ENCODE measurements at places on chromosomes 3 and 15.

- DNase-seq: no peak
Observed at GRCh38 chr3:114212646-114213045, 24.7 kb downstream of the ZNF80 start.

DNA sequence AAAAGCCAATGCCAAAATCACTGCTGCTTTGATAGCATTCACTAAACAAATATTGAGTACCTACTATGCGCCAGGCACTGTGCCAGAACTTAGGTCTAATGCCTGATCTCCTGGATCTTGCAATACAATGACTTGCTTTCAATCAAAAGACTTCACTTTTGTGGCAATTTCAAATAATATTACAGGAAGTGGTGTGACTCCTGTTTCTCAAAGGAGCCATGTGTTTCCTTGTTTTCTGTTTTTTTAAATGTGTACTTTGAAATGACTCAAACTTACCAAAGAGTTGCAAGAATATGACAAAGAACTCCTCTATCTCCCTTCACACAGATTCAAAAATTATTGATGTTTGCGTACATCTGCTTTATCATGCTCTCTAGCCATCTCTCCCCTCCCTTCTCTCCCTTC lies 18.3 kb downstream of the OSBPL10 start:
- DNase-seq: no peak

- DNase-seq: no peak
Observed at GRCh38 chr3:151550642-151551041, 89.8 kb upstream of the IGSF10 start.

DNA sequence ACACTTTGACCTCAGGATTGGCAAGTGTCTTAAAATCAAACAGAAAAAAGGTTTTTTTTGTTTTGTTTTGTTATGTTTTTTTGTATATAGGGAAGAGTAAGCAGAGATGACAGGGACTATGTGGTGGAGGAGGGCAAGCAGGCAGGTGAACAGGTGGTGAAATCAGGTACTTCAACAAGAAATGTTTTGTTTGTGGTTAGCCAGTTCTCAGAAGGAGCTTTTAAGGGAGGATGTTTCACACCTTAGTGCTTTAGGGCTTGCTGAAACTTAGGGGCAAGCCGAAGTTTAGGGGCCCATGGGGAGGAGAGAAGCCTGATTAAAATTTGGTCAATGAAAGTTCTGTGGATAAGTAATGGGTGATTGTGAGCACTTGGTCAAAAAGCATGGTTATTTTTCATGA lies 370.7 kb upstream of the SLCO3A1 start:
- no peak for DNase-seq

DNA sequence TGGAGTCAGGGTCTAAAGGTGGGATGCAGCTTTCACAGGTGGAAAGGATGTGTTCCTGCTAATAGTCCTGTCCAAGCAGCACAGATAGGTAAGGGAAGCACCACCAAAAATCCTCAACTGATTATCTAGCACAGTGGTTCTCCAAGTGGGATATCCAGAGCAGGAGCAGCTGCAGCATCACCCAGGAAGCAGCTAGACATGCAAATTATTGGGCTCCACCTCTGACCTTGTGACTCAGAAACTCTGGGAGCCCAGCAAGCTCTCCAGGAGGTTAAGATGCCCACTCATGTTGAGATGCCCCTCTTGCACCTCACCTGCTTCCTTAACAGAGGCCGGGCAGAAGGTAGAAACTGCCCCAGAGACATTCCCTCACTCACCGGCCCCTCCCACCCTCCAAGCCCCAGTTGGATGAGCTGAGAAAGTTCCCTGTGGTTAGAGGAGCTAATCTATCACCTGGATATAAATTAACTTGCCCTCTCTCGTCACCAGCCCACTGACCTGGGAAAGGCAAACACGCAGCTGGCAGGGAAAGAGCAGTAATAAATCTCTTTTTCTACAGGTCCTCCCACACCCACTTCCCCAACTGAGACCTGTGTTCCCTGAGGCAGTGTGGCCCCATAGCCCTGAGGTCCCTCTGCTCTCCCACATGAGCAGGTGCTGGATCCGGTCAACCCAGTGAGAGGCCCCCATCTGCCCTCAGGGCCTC lies 39.3 kb downstream of the ADCY5 start:
- DNase-seq: no peak

GRCh38 chr3:46078712-46079400 lies 51.6 kb upstream of the XCR1 start:
- DNase-seq: peak; percentile 82

- DNase-seq: no peak
Observed at GRCh38 chr15:63874616-63875015, 40.9 kb upstream of the HERC1 start.

- DNase-seq: no peak
Observed at GRCh38 chr3:111723293-111724215, 128.4 kb upstream of the ZBED2 start.

- no peak for DNase-seq
Observed at GRCh38 chr3:189838291-189838690, 207.1 kb downstream of the TP63 start.

GRCh38 chr15:87576486-87577176 lies 679.9 kb downstream of the NTRK3 start:
- DNase-seq: no peak

- no peak for DNase-seq
Observed at GRCh38 chr3:24167429-24167828, 222.3 kb downstream of the NR1D2 start.
